ENCODE measurements at places on chromosomes 2 and 18. TPM values are rescaled to one million over a fixed set of nuclear protein-coding genes. Genes with fewer than 3 reads are reported as not detected.

DNA sequence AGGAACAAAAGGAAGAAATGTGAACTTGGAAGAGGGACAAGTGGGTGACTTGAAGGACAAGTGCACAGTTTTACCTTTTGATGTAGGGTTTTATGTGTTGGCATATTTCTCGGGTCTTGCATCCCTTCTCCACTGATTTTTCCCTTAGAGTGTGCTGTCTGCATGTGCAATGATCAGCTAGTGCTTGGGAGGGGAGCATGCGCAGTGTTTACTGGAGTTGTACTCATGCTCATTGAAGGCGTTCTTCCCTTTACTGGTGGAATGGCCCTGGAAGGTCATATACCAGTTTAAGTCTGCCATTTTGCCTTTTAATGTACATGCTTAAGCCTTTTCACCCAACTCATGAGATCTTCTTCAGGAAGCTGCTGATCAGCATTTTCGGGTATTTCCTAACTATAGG is 1168.0 kb downstream of the SUCLG1 start:
- H3K4me1 ChIP-seq = no peaks in the 10 kb centered on the region
- H3K27ac ChIP-seq = no peak overlapping the region
- no peak for DNase-seq
- H3K36me3 ChIP-seq = no peaks in the 10 kb centered on the region
- H3K4me3 ChIP-seq = no peak overlapping the region

- no peaks in the 10 kb centered on the region for H3K27me3 ChIP-seq
- H3K4me1 ChIP-seq = no peaks in the 10 kb centered on the region
- DNase-seq = no peak
- H3K36me3 ChIP-seq = no peaks in the 10 kb centered on the region
Measured at GRCh38 chr2:3212984-3213383, 164.6 kb downstream of the EIPR1 start.

- H3K4me3 ChIP-seq = no peak overlapping the region
- no peaks in the 10 kb centered on the region for H3K27me3 ChIP-seq
- DNase-seq = no peak
- H3K4me1 ChIP-seq = no peaks in the 10 kb centered on the region
- H3K36me3 ChIP-seq = no peaks in the 10 kb centered on the region
Measured at GRCh38 chr2:55087501-55087900, 37.2 kb upstream of the RTN4 start.

DNA sequence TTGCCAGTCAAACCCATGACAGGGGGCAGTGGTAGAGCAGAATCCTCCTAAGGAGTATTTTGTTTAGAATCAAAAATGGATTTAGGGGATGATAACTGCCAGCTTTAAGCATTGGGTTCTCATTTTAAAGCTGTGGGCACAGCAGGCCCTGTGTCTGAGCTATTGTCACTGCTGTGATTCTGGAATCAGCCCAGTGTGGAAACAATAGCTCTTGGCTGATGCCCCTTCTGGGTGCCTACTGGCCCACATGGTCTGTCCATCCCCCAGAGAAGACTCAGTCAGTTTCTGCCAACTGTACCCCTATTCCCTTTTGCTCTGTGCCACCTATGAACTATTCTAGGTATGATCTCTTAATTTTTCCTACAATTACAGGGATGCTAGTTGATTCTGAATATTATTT is 91.7 kb upstream of the LRRTM1 start:
- H3K4me3 ChIP-seq = no peak overlapping the region
- H3K36me3 ChIP-seq = no peaks in the 10 kb centered on the region
- H3K4me1 ChIP-seq = no peaks in the 10 kb centered on the region
- no peaks in the 10 kb centered on the region for H3K27me3 ChIP-seq
- no peak for DNase-seq

KCNJ13 gene
- polyA plus RNA-seq = not detected

ZC3H6 gene
- polyA plus RNA-seq = 1.1 TPM

Data from lung (tissue), 17 donors.